ENCODE measurements at places on chromosomes 2 and 18.

- DNase-seq, result no peak
These were observed 21.5 kb downstream of the GPR155 start for GRCh38 chr2:174465327-174465726.

DNA sequence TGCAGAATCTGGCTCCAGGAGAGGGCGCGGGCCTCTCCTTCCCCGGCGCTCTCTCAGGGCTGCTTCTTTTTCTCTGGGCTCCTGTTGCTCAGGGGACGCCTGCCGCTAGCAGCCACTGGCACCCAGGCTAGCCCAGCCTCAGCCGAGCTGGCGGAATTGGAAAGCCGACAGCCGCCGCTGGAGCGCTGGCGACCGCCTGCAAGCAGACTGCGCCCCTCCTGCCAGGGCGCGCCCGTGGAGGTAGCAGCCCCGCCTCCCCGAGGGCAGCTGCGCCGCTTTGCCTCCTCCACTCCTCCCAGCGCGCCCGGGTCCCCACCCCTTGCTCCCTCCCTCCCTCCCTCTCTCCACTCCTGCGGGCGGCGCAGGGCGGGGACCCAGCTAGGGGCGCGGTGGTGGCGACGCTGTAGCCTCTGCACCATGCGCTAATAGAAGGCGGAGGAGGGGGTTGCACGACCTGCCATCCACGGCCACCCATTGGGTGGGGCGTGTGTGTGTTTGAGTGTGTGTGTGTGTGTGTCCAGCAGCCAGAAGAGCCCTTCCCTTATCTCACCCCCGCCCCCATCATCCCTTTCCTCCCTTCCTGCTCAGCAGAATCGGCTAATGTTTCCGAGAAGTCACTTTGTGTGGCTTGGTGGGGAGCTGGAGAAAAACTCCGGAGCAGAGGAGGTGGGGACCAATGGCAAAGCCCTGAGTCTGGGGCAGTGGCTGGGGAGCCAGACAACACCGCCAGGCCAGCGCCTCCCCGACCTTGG lies at the start of gene SCN9A:
Gene SCN9A, minus strand, starts transcription at position 209 of the 752 bp plus-strand sequence. CDS start 64,188 bp downstream, outside the sequence.
- peak; percentile 45 for DNase-seq

DNA sequence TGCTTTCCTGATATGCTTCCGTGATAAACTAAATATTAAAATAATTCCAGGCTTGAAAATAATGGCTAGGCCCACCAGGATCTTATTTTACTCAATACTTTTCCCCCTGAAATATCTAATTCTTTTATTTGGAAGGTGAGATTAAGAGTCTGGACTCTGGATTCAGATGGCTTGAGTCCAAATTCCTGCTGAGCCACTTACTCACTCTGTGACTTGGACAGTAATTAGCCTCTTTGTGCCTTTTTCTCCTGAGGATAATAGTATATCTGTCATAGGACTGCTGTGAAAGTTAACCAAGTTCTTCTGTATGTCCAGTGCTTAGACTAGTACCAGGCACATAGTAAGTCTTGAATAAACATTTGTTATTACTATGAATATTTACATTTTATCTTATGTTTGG lies 127.3 kb upstream of the ERBB4 start:
- no peak for DNase-seq

GRCh38 chr2:133085646-133086045 lies 415.6 kb upstream of the LYPD1 start:
- DNase-seq, result no peak

DNA sequence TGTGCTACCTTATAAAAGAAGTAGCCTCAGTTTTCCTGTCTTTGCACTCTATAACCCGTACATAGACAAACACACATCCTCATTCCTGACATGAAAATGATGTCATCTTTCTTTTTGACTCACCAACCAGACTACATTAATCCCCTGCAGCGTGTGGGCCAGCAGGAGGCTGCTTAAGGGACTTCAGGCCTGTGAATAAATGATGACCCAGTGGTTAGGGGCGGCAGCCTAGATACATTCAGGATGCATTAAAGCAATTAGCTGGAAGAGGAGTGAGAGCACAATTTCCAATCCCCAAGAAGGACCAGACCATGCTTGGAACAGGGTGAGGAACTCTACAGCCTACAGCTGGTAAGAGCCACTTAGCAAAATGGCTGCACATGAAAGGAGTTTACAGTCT lies 57.3 kb upstream of the KLF7 start:
- DNase-seq, result peak; percentile 83

GRCh38 chr2:230713331-230714135 lies 891 bp downstream of the CAB39 start:
- DNase-seq, result peak; percentile 53

DNA sequence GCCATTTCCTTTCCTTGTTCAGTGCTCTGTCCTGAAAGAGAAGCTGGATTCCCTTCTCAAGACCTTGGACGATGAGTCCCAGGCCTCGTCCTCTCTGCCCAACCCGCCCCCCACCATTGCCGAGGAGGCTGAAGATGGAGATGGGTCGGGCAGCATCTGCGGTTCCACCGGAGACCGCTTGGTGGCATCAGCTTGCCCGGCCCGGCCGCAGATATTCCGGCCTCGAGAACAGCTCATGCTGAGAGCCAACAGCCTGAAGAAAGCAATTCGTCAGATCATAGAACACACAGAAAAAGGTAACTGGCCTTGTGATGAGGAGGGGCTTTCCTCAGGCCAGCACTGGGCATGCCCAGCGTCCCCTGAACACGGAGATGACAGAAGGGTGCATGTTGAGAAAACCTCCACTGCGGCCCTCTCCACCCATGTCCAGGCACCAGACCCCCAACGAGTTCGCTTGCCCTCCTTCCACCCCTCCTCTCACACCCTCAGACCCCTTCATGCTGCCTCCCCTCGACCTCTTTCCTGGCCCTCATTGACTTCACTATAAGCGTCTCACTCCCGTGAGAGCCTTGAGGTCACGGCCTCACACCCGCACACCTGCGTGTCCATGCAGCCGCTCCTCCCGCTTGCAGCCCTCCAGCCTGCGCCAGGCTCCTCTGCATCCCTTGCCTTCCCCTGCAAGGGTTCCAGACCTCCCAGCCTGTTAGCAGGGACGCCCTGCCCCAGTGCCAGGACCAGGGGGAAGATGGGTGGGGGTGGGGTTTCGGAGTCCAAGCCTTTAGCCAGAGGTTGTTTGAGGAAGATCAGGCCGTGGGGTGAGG lies 95.0 kb downstream of the DGKD start:
- DNase-seq, result no peak

DNA sequence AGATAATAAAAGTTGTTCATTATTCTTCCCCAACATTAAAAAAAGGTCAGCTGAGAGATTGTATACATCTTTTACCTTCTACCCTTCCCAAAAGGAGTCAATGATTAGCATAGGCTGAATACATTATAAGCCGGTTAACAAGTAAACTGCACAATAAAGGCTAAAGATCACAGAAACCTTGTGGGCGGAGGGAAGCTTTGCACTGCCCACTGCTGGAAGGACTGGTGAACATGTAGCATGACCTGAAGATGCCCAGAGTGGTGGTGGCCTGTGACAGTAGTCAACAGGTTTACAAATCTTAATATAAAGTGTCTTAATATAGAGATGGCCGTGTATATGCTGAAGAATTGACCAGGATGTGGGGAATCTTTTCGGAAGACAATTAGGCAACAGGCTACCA lies 35.6 kb downstream of the ARL5A start:
- DNase-seq, result no peak

GRCh38 chr18:13610555-13611141 lies 115.7 kb downstream of the FAM210A start:
- no peak for DNase-seq

- DNase-seq, result no peak
These were observed 188.4 kb downstream of the CCDC85A start for GRCh38 chr2:56372071-56372656.

- no peak for DNase-seq
These were observed 6.0 kb downstream of the SRBD1 start for GRCh38 chr2:45605116-45605515.

All from activated CD4-positive, alpha-beta T cell treated with anti-CD3 and anti-CD28 coated beads, Interleukin-10, Interleukin-2, amounts not matched to agents 100 ng/mL and 50 ng/mL, durations not matched to agents 16 hours and 8 hours (primary cell).